HT-29 (cell line): ENCODE measurements at places on chromosomes 7 and 10. TPM values are rescaled to one million over a fixed set of nuclear protein-coding genes. Genes with fewer than 3 reads are reported as not detected.
A peak's percentile ranks its signal among the peaks of the same experiment; 100 is the strongest.

DNA sequence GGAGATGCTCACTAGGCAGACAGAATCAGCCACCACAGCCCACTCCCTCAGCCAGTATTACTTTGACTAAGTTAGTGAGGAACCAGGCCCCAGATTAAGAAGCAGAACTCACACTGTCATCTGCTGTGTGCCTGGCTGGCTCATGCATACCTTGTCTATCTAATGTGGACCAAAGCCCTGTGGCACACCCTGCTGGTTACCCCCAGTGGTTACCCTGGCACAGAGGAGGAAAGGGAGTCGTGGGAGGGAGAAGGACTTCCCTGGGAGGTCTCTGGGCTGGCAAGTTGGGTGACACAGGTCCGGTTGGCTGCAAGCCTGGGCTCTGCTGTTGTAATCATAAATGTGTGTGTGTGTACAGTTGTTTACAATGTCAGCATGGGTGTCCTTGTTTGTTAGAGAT lies 7.5 kb upstream of the SH2D4B start:
- peak; percentile 52 for DNase-seq

DNA sequence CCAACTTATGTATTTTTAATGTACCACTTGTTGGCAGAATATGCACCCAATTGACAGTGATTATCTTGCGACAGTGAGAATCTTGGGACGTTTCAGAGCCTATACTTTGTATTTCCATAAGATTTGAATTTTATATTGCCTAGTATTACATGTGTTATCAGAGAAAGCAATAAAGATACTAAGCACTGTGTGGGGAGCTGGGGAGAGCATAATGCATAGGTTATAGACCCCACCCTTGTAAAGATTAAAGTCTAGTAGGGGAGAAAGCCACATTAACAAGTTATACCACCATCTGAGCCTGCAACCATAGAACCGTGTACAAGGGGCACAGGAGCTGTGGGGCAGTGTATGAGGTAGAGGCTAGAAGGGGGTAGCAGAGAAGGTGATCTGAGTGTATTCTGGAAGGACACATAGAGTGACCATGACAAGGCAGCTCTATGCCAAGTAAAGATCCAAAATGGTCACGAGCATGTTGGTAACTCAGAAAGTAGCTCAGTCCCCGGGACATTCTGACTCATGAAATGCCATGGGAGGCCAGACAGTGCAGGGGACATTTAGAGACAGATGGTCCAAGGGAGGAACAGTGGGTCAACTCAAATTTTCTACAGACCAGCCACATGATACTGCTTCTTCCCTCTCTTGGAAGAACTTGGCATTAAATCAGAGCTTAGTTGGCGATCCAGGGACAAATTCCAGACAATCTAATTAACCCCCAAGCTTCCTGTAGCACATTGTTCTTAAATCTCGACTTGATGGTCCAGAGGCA lies 84.5 kb downstream of the ADRA2A start:
- DNase-seq = no peak

DNA sequence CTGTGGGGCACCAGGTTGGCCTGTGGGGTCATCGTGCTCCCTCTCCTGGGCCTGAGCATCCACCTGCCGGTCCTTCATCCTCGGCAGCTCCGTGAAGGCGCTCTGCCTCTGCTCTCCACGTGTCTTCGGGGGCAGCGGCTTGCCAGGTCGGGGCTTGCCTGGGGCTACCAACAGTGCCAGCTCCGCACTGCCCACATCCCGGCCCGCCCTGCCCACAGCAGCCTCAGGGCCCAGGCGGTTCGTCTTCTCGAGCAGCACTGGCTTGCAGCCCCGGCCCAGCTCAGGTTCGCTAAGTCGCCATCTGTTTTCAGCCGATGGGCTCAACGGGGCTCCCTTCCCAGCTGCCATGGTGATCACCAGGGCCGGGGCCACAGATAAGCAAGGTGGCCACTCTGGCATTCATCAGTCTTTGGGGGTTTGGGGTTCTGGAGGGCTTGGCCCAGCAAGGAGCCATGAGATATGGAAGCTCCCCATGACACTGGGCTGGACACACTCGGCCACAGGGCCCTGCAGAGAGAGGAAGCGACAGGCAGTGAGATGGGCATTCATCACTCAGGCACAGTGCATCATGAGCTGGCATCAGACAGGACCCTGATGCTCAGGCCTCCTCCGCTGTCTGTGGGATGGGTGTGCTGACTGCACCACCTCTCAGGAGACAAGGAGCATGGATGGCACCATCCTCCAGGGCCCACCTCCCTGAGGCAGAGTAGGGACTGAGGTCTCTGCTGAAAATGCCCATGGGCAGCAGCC lies 15.5 kb downstream of the ZNF488 start:
- DNase-seq = no peak

The TRIM50 gene
- not detected in 2 replicates for total RNA-seq

The TM9SF3 gene
- total RNA-seq = 42.3 and 52.0 TPM in 2 replicates

The NEBL gene
- total RNA-seq = 0.68 and 2.2 TPM in 2 replicates
